ENCODE measurements at places on chromosomes 6 and 20.

DNA sequence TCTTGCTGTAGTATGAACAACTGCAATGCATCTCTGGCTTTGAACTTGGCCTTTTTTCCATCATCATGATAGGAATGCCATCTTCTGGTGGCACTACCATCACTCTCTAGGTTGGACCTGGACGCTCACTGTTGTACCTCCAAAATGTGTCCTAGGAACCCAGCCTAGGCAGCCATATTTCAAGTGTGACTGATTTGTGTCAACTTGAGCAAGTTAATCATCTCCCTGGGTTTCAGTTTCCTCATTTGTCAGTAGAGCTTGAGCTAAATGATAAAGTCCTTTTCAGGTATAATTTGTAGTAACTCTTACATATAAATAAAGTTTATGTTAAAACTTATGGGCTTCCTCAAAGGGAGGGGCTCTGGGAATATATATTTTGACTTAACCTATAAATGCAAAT is 241.7 kb upstream of the CEP162 start:
- DNase-seq = no peak

- DNase-seq = no peak
Measured at GRCh38 chr6:101429270-101429669, 35.8 kb downstream of the GRIK2 start.

DNA sequence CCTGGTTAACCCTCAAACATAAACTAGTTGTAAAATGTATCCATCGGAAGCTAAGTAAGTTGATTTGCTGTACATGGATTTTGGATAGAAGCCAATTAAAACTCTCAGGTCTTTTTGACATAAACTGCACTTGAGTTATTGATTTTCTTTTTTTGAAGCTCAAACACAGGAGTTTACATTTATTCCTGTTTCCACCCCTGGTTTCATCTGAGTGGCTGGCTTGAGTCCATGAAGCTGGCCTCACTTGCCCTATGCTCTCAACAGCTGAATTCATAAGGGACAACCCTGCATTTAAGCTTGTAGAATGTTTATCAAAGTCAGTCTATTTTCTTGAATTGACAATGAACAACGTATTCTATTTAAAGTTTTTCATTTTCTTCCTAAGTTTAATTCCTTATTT is 58.1 kb upstream of the PLEKHG1 start:
- no peak for DNase-seq

- DNase-seq = no peak
Measured at GRCh38 chr6:149162924-149163323, 154.6 kb upstream of the TAB2 start.

DNA sequence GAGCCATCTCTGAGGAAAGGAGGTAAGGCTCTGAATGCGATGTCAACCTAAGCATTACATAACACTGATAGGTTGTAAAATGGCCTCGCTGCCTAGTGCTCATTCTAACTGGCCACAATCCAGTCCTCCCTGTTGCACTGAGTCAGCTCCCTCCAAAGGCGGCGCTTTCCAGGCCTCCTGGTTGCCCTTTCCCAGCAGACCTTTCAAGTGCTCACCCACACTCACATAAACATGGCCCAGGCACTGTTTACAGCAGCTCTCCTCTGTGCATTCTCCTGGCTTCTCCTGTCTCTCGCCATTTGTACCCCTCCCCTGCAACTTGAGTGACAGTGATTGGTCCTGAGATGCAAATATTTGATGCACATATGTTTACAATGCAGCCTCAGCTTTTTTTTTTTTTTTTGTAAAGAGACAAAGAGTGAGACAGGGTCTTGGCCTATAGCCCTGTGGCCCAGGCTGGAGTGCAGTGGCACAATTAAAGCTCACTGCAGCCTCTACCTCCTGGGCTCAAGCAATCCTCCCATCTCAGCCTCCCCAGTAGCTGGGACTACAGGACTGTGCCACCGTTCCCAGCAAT is 36.8 kb upstream of the PRND start:
- no peak for DNase-seq

- DNase-seq = no peak
Measured at GRCh38 chr6:37174515-37175331, 4.8 kb downstream of the PIM1 start.

DNA sequence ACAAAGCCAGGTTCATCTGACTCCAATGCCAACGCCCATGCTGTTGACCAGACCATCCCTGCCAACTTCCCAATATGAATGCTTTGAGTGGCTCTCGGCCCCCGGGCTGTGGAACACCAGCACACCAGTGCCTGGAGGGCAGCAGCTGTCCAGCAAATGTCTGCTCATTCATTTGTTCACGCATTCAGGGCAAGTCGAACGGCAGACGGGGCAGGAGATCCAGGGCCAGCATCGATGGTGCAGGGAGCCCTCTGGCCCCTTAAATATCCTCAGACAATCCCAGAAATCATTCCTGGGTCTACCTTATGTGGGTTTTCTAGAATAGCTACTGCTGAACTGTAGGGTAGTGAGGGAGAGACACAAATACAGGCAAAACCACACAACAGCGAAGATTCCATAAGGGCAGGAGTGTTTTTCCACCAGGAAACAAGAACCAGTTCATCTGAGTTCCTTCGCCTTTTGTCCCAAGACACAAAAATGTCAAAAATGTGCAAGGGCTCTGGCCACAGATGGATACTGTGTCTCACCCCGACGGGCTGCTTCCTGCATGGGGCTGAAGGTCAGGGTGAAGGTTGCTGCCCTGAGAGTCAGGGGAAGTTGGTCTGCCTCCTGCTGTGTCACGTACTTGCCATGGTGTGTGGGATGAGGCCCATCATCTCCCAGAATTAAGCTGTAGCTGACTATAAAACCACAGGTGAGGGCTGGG is 15.5 kb downstream of the RIPOR3 start:
- no peak for DNase-seq

DNA sequence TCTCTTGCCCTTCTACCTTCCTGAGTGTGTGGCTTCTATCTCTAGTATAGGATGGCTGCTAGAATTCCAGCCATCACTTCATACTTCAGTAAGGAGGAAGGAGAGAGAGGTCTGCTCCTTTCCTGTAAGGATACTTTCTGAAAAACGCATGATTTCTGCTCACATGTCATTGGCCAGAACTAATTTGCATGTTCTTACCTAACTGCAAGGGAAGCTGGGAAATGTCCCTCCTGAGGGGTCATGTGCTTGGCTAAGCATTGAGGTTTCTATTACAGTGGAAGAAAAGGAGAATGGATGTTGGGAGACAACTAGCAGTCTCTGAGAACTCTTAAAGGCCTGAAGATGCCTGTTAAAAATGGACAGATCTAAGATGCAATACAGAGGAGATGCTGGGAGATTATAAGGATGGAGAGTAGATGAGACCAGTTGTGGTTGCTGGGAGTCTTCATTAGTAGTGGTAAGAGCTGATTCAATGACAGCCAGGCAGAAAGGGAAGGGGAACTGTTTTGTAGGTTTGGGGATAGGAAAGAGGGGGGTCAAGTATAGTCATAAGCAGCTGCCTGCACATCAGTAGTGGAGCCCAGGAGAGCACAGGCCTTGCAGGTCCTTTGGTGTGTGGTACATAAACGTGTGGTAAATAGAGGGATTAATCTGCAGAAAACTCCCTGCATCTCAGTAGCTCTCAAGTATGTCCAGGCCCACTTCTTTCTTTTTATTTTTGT is 20.2 kb downstream of the CDS2 start:
- no peak for DNase-seq

- no peak for DNase-seq
Measured at GRCh38 chr6:53727748-53728147, 62.2 kb upstream of the KLHL31 start.

- no peak for DNase-seq
Measured at GRCh38 chr6:125807293-125807692, 16.5 kb downstream of the NCOA7 start.

DNA sequence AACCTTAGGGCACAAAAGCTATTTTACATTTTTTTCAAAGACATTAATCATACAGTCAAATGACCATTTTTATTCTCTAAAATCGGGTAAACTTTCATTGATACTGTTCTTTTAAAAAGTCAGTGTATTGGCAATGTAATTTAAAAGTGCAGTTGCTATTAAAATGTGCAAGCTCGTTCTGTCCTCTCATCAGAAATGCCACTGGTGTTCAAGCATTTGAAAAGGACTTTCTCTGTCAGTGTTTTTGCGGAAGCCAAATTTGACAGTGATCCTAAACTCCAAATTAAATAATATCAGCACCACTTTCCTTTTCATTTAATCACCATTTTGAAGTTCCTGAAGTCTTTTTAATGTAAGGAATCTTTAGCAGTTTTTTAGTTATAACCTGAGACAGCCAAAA is 69.6 kb downstream of the AFG1L start:
- DNase-seq = no peak

- DNase-seq = no peak
Measured at GRCh38 chr6:167329014-167329413, 4.1 kb downstream of the TTLL2 start.

- no peak for DNase-seq
Measured at GRCh38 chr6:43262000-43262779, 18.9 kb downstream of the TTBK1 start.

DNA sequence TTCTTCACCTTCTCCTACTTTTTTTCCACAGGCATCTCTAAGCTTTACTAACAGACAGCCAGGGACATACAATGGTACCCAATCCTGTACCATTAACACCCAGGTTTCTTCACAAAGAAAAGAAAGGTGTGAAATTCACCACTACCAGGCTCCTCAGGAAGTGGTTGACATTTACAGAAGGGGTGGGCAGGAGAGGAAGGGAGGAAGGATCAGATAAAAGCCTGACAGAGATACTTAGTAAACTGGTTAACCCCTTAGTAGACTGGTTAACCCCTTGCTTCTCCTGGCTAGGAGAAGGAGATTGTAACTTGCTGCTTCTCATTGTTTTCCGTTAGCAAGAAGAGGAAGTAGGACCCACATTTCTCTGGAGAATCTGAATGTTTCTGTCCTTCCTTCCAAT is 7.2 kb downstream of the SAMD3 start:
- no peak for DNase-seq

DNA sequence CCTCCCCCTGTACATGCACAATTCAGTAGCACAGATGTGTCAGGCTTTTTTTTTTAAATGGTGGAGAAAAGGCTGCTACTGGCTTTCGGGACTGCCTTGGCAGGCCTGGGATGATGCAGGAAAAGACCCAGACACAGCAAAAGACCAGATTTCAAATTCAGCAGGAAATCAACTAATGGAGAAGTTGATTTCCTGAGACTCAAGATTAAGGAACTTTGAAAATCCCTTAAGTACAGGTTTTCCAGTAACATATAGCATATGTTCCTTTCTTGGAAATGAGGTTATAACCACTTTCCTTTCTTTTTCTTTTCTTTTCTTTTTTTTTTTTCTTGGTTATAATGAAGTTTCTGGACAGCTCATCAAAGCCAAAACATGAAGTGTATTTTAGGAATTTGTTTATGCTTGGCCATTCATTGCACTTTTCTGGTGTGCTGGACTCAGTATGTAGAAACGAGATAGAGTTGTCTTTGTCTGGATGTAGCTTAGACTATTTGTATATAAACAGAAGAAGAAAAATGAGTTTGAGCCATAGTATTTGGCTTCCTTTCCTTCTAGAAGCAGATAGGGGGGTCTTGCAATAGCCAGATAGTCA is 119.4 kb downstream of the SASH1 start:
- no peak for DNase-seq

- DNase-seq = no peak
Measured at GRCh38 chr6:118288355-118289124, 259.6 kb upstream of the PLN start.

DNA sequence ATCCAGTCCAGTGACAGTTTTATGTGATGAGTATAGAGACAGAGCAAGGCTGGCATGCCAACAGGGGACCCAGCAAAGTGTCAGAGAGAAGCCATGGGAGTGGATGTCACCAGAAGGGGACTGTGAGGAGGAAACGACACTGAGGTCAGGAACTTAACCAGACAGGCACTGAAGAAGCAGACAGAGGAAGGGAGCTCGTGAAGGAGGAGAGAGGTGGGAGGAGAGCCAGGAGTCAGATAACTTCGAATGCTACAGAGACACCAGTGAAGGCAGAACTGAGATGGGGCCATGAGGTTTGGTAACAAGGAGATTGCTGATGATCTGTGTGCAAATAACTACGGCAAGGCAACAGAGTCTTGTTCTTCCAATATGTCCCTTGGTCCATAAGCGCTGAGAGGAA is 211.1 kb upstream of the FOXA2 start:
- no peak for DNase-seq

- no peak for DNase-seq
Measured at GRCh38 chr6:1869769-1870168, 260.1 kb downstream of the FOXC1 start.

GRCh38 chr6:43825187-43826115 is 55.4 kb downstream of the VEGFA start:
- DNase-seq = no peak

- DNase-seq = no peak
Measured at GRCh38 chr20:828987-829386, 4.5 kb upstream of the FAM110A start.

DNA sequence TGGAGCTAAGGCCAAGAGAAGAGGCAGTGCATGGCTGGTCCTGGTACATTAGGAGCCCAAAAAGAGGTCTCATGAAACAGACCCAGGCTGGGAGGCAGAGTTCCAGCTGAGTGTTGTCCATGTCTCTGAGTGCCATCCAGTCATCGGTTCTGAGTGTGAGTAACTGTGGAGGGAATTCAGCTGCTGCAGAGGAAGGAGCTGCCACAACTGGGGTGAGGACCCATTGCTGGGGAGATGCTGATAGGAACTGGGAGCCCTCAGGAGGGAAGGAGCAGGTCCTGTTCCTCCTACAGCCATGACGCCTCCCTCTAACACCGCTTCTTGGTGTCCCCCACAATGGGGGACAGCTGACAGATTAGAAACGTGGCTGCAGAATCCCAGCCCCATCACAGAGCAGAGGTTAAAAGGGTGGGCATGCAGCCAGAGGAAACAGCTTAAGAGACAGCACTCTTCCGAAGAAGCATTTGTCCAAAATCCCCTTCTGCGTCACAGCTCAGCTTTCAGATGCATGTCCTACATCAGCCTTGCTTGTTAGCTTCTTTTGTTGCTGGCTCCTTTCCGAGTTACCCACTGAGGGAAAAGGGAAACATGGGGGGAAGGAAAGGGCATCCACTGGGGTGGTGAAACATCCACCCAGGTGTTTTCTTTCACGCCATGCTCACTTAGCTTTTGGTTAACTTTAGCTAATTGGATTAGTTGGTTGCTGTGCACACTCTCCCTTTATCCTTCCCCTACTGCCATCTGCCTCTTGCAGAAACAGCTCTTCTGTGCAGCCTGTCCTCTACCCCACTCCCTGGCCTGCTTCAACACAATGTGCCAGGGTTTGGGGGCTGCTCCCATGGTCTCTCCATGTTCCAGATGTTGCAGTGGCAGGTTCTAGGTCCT is 239.2 kb downstream of the SYNDIG1 start:
- no peak for DNase-seq

GRCh38 chr20:38331814-38332213 is 14.5 kb upstream of the LBP start:
- DNase-seq = no peak

DNA sequence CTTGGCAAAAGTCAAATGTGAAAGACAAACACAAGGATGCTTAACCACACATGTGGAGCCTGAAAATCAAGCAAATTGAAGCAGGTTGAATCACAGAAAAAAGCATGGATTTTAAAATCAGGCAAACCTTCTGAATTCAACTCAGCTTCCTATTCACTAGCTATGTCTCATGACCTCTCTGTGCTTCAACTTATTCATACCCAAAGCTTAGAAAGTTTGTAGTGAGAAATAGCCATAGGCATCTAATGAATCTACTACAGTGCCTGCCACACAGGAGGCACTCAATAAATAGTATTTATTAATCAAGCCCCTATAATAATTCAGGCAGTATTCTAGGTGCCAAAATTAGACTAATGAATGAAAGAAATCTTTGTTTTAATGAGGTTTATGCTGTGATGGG is 112.2 kb upstream of the TNFAIP3 start:
- no peak for DNase-seq

GRCh38 chr6:75550544-75551167 is 51.0 kb upstream of the SENP6 start:
- no peak for DNase-seq

GRCh38 chr6:170068496-170068895 is 222.4 kb downstream of the DLL1 start:
- no peak for DNase-seq

Measured in activated CD4-positive, alpha-beta T cell treated with anti-CD3 and anti-CD28 coated beads, Interleukin-2, amount 50 U/mL, for 1 hour (primary cell).